Skeletal muscle cell (primary cell): ENCODE measurements at places on chromosomes 16 and 17.
A peak's percentile ranks its signal among the peaks of the same experiment; 100 is the strongest.

DNA sequence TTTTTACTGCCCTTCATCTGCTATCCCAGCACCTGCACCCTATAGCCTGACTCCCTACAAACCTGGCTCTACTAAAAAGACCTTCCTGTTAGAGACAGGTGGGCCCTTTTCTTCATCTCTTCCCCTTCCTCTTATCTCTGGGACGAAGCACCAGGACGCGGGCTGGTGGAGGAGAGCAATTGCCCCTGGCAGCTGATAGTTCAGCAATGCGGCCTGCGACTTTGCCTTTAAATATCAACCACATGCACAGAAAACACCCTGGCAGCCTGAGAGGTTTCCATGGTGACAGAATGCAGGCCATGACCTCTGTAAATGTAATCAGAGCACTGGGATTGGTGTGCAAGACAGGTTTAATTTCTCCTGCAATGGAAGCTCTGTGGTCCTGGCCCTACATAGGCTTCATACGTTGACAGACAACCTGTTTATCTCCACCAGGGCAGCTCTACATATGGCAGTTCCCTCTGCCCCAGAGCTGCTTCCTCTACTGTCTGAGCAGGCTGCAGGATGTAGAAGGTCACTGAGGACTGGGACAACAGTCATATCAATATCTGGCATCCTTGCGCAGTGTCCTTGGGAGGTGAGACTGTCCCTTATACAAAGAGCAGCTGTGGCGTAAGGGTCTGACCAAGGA lies 10.0 kb upstream of the SKAP1 start:
- no peak for DNase-seq

GRCh38 chr17:66493283-66494019 lies 191.0 kb downstream of the PRKCA start:
- peak; percentile 71 for DNase-seq

- DNase-seq, result peak; percentile 61
Measured at GRCh38 chr16:85162478-85163277, 50.4 kb upstream of the CIBAR2 start.

DNA sequence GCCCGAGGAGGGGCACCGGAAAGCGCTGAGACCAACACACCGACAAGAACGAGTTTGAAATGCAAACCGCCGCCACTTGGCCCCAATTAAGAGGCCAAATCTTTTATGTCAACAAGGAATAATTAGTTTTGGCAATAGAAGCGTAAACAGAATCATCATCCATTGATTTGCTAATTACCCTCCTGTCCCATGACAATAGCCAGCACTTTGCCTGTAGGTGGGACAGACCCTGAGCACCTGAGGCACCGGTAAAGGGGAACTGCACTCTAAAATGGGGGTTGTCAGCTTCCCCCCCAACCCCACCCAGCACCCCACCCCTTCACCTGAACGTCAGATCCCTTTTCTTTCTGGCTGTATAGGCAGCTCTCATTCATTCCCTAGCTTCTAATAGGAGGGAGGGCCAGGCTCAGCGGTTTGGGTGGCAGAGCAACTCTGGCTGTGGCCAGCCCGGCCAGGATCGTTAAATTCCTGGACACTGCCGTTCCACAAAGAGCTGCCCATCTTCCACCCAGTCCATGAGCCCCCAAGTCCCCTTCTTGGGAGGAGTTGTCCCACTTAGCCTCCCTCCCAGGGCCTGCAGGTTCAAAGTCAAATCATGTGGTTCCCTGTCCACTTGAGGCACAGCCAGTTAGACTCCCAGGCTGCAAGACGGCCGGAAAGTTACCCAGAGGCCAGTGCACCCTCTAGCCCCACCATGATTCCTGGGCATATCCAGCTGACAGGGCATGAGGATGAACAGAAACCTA lies 45.8 kb downstream of the WNT3 start:
- DNase-seq, result no peak

- DNase-seq, result no peak
Measured at GRCh38 chr16:71722801-71723536, 1.5 kb downstream of the PHLPP2 start.

DNA sequence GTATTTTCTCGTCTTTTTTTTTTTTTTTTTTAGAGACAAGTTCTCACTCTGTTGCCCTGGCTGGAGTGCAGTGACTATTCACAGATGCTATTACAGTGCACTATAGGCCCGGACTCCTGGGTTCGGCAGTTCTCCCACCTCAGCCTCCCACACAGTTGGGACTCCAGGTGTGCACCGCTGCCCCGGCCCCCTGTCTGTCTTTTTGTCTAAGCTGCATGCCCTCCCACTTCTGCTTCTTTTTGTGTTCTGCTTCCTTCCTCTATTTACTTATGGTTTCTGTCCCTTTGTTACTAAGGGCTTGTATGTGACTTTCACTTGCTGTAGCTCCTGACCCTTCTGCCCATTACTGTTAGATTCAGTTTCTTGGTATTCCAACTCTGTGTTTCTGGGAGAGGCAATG lies 20.5 kb downstream of the SLC7A6 start:
- DNase-seq, result no peak

DNA sequence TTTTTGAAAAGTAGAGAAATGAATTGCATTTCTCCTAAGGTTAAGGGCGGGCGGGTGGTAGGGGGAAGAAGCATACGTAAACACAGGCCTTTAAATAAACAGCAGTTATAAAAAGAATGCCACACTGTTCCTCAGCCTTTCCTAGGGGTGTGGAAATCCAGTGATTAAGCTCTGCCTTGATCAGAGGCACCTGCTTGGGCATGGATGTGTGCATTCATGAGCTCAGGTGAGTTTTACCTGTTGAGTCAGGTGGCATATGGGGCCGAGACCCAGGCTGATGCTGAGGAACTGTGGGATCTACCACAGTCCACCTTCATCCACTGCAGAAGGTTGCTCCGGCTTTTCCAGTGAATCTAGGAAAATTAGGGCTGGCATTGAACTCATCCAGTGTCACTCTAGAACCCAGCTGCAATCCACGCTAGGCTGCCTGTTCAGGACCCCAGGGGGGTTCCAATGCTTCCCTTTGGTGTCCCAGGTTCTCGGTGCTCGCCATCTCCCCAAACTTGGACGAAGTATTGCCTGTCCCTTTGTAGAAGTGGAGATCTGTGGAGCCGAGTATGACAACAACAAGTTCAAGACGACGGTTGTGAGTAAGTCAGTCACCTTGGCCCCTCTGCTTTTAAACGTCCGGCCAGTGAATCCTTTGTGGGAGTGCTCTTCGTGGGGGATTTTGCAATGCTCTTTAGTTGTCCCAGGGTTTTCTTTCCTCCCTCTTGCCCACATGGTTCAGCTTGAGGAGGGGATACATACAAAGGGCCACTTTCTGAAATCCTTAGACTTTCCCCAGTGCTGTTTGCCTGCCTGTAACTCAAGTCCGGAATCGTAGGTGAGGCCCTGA lies 72.7 kb downstream of the SDR42E1 start:
- DNase-seq, result no peak

- DNase-seq, result no peak
Measured at GRCh38 chr17:5703736-5704135, 119.4 kb upstream of the NLRP1 start.

DNA sequence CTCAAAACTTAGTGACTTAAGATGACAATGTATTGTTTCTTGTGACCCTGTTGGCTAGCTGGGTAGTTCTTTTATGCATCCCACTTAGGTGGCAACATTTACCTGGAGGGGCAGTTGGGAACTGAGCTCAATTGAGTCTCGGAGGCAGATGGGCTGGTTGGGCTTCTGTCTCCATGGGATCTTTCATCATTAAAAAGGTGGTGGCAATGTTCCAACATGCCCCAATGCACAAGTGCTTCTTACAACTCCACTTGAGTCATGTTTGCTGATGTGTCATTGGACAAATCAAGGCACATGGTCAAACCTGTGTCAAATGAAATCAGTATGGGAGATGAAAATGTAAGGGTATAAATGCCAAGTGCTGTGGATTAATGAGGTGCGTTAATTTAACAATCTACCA lies 11.7 kb upstream of the HS3ST3B1 start:
- no peak for DNase-seq

DNA sequence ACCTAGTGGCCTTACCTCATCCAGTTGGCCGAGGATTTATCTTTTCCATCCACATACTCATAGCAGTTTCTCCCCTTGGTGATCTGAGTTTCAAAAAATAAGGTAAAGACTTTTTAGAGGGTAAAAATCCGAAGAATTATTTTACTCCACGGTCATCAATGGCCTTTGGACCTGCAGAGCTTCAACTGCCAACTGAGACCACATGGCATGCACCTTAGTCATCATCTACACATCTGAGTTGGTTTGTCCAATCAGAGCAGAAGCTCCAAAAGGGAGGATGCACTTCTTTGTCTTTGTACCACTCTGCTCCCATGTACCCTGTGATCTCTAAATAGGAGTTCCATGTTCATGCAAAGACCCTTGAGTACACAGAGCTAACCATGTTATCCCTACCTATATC lies 15.7 kb downstream of the PRDM7 start:
- DNase-seq, result no peak

GRCh38 chr16:64406770-64407181 lies 715.1 kb downstream of the CDH11 start:
- no peak for DNase-seq

- DNase-seq, result peak; percentile 41
Measured at GRCh38 chr17:19398301-19399181, 11.6 kb upstream of the MFAP4 start.

DNA sequence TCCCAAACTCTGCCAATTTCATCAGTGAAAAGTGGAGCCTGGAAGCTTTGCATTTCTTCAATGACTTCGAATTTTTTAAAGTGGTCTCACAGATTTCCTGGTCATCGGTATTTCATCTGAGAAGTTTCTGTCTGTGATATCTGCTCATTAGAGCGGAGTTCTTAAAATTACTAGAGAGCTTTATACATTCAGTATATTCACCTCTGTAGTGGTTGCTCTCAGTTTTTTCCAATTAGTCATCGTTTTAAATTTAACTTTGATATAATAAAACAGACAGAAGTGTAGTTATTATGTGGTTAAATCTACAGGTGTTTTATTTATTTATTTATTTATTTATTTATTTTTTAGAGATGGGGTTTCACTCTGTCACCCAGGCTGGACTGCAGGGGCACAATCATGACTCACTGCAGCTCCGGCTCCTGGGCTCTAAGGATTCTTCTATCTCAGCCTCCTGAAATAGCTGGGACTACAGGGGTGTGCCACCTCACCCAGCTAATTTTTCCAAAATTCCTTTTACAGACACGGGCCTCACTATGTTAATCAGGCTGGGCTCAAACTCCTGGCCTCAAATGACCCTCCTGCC lies 16.0 kb downstream of the ARHGAP17 start:
- DNase-seq, result no peak

DNA sequence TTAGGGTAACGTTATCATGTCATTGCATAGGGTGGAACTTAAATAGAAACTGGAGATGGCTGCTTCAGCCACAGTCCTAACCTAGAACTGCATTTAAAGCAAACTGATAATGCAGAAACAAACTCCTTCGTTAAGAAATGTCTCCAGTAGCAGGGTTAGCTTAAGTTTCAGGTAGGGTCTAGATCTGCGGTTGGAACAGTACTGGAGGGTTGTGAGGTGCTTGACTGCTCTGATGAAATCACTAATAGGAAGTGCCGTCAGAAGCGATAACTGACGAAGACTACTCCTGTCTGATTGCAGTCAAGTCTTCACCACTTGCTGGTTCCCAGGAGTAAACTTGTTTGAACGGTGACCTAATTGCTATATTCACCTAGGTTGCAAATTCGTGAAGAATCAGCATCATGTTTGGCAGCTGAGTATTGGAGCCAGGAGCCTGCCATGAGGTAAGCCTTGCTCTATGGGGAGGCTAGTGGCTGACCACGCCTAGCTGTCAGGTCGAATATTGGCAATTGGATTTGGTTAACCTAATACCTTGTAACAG lies 24.5 kb downstream of the TRPV2 start:
- no peak for DNase-seq

DNA sequence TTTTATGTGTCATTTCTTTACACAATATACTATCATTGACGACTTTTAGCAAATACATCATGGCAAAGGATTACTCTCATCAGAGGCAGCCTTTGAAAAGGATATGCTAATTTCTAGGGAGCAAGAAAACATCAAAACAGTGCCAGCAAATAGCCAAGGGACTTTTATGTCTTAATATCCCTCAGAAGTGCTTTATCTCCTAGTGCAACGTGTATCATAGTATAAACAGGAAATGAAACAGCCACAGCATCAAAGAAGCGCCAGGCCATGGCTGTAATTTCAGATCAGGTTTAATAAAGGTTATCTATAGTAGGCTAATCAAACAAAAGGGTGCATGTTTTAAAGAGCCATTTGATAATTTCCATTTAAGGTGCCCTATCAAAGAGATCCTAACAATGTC lies 159.9 kb downstream of the AXIN2 start:
- no peak for DNase-seq

DNA sequence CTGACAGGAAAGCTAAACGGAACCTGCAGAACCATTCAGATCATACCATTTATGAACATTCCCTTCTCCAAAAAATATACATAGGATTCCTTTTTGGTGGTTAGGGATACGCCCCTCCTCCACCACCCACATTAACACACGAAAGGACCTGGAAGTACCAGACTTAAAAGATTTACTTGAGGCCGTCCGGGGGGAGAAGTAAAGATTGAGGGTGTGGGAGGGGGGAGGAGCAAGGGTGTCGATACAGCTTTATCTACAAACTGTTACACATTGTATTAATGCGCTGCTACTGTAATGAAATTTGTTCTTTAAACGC lies 537 bp downstream of the PALB2 start:
- DNase-seq, result no peak

DNA sequence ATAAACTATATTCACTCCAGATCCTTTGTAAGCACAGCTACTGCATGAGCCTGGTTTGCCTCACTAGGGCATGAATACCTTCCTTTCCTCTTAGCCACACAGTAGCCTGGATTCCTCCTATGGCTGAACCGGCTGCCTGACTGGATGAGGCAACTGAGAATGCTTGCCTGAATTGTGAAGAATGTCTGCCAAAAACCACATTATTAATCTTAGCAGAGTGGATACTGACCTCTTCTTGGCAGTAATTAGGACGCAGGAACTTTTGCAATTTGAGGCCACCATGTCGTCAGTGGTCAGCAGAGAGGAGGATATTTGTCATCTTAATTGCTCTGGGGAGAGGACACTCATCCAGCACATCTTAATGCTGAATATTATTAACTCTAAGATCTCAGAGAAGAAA lies 651.8 kb upstream of the GOT2 start:
- DNase-seq, result peak; percentile 85

- no peak for DNase-seq
Measured at GRCh38 chr16:88289001-88289400, 93.8 kb upstream of the ZNF469 start.

- no peak for DNase-seq
Measured at GRCh38 chr16:49928176-49929041, 72.5 kb upstream of the ZNF423 start.

GRCh38 chr17:77303620-77304019 lies 162.9 kb downstream of the SEC14L1 start:
- no peak for DNase-seq

- no peak for DNase-seq
Measured at GRCh38 chr17:35978346-35978745, 3.0 kb downstream of the CCL16 start.

DNA sequence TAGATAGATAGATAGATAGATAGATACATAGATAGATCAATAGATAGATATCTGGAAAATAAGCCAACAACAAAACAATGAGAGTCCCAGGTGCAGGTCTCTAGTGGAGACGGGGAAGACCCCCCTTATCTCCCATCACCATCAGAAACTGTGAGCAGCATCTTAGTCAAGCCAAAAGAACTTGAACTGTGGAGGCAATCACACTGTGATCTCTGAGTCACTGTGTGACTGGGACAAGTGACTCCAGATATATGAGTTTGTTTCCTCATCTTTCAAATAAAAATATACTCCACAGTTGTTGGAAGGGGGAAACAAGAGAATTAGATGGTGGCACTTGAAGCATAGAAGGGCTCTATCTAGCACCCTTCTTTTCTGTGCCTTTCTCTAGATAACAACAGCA lies 42.1 kb downstream of the NOG start:
- no peak for DNase-seq

GRCh38 chr17:75152523-75152921 lies 1.8 kb downstream of the JPT1 start:
- no peak for DNase-seq
